ENCODE measurements at places on chromosomes 1 and 21.

GRCh38 chr1:43267818-43268425 is 1.9 kb upstream of the TMEM125 start:
- no peak for DNase-seq

DNA sequence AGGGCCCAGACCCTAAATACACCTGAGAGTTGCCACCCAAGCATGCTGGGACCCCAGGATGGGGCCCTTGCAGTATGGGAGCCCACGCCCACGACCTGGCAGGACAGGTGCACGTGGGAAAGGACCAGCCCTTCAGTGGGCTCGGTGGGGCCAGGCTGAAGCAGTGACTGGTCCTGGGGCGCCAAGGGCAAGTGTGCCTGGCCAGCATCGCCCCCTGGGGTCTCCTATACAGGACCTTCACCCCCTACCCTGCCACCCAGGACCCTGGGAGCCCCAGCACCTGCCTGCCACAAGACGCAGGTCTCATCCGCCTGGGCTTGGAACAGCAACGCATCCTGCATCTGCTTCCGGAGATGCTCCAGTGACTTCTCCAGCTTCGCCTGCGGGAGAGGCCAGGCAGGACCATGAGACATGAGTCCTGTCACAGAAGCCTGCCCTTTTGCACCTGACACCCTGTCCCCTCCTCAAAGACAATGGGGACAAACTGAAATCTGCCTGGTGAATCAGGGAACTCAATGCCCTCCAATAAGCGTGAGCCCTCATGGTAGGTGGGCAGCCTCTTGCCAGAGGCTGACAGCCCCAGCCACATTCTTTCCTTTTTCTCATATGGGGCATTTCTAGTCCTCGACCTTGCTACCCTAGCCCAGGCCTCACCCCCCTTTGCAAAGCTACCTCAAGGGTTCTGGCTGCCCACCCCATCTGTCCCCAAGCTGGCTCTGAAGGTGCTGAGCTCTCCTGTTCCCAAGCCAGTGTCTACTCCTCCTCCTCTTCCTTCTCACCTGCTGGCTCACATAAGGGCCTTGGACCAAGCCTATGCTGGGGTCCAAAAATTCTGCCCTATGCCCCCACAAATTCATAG is 4.6 kb downstream of the TRIM11 start:
- no peak for DNase-seq

GRCh38 chr21:29825936-29826335 is 113.9 kb downstream of the GRIK1 start:
- no peak for DNase-seq

DNA sequence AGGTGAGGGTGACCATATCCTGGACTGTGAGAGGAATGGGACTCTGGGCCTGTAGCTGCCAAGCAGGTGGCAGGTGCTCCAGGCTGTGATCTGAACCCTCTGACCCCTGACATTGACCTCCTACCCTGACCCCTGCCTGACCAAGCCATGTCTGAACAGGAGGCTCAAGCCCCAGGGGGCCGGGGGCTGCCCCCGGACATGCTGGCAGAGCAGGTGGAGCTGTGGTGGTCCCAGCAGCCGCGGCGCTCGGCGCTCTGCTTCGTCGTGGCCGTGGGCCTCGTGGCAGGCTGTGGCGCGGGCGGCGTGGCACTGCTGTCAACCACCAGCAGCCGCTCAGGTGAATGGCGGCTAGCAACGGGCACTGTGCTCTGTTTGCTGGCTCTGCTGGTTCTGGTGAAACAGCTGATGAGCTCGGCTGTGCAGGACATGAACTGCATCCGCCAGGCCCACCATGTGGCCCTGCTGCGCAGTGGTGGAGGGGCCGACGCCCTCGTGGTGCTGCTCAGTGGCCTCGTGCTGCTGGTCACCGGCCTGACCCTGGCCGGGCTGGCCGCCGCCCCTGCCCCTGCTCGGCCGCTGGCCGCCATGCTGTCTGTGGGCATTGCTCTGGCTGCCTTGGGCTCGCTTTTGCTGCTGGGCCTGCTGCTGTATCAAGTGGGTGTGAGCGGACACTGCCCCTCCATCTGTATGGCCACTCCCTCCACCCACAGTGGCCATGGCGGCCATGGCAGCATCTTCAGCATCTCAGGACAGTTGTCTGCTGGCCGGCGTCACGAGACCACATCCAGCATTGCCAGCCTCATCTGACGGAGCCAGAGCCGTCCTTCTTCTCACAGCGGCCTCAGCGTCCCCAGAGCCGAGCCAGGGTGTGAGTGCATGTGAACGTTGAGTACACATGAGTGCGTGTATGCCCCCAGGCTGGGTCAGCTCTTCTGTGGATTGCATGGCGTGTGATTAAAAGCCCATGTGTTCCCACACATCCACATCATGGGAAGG is 3.1 kb downstream of the TMEM125 start:
- DNase-seq: no peak

Data from NCI-H1105 (cell line).